ENCODE measurements at places on chromosomes 4 and X. TPM values are rescaled to one million over a fixed set of nuclear protein-coding genes. Genes with fewer than 3 reads are reported as not detected.

DNA sequence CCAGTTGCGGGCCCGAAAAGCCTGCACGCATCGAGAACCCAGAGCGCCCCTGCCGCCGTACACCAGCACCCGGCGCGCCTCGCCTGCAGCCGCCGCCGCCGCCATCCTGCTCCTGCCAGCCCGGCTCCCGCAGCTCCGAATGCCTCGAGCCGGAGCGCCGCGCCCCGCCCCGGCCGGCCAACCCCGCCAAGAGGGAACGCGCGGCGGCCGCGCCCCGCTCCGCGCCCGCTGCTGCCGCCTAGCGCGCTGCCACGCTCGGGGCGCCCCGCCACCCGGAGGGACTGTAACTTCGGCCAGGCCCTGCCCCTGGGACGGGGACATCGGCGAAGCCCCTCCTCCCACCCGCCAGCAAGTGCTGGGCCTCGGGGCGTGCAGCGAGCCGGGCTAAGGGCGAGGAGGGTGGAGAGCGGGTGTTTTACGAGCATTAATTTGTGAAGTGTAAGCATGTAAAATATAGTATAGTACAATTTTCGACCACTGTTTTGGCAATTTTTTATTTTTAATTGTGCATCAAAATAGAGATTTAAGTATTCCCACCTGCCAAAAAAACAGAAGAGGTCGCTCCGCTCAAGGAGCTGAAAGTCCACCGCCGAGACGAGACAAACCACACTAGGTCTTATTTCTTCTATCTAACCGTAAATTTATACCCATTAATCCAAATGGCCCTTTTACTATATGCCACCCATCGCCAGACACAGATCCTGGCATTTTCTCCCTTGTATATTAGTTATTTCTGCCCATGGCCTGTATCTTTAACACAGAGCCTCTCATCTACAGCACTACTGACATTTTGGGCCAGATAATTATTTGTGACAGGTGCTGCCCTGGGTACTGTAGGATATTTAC, at the start of gene QDPR:
TSS of gene QDPR (minus strand) at position 141 of the 846 bp plus-strand sequence. CDS start at position 105, 36 bp downstream.
- peak within 1 kb of the TSS; percentile 88 for H3K27ac ChIP-seq
- DNase-seq, result peak; percentile 90
- peaks cover 1% of the 10 kb centered on the region for H3K36me3 ChIP-seq
- peaks cover 36% of the 10 kb centered on the region for H3K4me1 ChIP-seq

The DUSP9 gene
- not detected for total RNA-seq

The CT45A10 gene
- total RNA-seq, result not detected

DNA sequence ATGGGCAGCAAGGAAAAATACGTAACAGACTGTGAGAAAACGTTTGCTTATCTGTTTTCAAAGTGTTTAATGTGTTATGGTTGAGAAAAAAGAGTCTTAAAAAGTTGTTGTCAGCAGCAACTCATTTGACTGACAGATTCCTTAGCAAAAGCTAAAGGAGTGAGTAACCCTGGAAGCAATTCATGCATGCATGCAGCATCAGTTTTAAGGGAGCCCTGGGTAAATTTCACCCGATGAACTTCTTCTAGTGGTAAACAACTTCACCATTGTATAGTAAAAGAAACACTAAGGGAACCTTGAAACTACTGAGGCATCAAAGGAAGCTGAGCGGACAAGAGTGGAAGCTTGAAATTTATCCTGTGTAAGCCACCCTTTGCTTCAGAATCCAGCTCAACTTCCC, 583.2 kb upstream of the INTU start:
- no peaks in the 10 kb centered on the region for H3K36me3 ChIP-seq
- H3K4me1 ChIP-seq, result no peaks in the 10 kb centered on the region
- no peak for DNase-seq
- H3K27ac ChIP-seq, result no peak overlapping the region
- H3K4me3 ChIP-seq, result no peak overlapping the region

The OTC gene
- not detected for total RNA-seq

Measured in activated T-cell treated with anti-CD3 and anti-CD28 coated beads, Interleukin-2, amount 50 U/mL, for 72 hours (primary cell).